Calu3 (cell line): ENCODE measurements at places on chromosomes 13 and 19.
A peak's percentile ranks its signal among the peaks of the same experiment; 100 is the strongest.

DNA sequence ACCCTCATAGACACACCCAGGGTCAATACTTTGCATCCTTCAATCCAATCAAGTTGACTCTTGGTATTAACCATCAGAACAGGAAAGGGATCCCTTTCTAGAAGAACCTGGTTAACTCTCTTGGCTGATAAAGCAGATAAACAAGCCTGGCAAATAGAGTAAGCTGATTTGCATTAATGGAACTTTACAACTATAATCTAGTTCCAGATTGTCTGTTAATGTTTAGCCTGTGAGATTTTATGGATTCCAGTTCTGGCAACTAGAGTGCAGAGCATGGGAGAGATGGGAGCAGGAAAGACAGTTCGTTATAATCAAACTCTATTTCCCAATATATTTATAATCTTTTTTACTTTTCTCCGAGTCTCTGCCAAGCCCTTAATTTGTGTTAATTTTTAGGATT, 272.6 kb upstream of the KLHL1 start:
- DNase-seq, result no peak

DNA sequence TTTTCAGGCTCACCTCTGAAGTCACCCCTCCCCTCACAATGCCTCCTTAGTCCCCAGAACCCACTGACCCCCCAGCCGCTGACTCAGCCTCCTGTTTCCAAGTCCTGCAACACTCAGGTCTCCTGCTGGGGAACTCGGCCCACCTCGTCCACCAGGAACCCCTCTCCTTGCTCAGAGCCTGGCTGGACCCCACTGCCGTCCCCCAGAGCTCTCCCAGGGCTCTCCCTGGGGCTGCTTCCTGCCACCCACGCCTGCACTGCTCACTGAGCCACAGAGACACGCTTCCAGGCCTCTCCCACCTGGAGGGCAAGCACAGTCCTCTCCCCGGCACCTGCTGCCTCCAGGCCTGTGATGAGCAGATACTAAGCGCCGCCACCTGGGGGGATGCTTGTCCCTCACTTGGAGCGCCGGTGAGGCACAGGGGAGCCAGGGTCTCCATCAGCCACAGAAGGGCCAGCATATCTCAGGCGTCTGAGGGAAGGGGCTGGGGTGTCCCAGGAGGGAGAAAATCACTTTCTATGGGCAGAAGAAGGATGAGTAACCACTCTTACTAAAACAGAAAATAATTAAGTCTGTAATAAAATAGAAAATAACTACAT, 53.8 kb downstream of the KLF2 start:
- no peak for DNase-seq

- no peak for DNase-seq
These were observed 23.5 kb downstream of the ADGRL1 start for GRCh38 chr19:14182476-14182875.

DNA sequence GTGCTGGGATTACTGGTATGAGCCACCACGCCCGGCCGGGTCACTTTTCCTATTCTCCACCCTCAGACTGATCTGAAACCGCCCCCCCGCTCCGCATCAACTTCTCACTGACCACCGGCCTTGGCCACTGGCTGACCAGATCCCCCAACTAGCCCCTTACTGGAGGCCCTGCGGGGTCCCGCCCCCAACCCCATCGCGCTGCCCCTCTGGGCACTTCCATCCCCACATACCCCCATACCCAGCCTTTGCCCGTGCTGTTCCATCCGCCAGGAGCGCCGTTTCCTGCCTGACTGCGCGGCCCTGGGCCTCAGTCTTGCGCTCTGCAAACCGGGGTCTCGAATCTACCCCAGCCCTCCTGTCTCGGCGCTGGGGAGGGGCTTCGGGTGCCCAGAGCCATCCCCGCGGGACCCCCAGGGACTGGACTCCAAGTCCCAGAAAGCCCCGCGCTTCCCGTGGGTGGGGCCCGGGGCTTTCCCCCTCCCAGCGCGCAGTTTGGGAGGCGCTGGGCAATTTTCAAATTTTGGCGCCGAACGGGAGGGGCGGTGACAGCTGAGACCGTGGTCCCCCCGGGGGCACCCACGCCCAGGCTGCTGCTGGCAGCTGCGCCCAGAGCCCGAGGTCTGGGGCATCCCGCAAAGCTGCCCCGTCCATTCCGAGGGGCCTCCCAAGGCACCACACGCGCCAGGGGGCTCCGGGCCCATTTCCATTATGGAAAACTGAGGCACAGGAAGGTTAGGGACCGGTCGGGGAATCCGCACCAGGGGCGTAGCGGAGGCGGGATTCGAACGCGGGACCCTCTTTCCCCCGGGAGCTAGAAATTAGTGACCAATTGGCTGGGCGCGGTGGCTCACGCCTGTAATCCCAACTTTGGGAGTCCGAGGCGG, 5.2 kb upstream of the LMNB2 start:
- DNase-seq, result peak; percentile 66

GRCh38 chr19:4987256-4987655, 18.3 kb downstream of the KDM4B start:
- DNase-seq, result no peak

DNA sequence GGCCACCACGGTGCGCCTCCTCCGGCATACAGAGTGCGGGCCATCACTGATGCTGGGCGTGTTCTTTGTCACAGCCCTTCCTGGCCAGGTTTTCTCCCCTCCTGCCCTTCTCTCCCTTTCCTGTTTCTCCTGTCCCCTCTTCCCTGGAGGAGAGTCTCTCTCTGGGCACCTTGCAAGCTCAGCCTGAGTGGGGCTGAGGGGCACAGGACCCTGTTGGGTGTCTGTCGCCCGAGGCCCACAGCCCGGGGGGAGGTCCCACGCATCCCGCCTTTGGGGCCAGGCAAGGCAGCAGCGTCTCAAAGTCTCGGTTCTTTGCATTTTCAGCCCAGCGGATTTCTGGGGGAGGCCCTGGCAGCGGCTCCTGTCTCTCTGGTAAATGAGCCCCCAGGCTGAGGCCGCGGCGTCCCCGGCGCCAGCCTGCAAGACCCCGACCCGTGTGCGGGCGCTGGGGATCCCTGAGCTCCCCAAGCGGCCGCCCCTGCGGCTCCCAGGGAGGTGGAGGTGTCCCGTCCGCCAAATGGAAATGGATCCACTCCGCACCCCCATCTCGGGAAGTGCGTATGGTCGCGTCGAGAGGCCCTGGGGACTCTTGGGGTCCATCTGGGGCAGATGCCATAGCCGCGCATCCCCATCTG, 47.2 kb downstream of the COMP start:
- no peak for DNase-seq

- DNase-seq, result no peak
These were observed 4.6 kb downstream of the PCDH9 start for GRCh38 chr13:67225252-67226159.

DNA sequence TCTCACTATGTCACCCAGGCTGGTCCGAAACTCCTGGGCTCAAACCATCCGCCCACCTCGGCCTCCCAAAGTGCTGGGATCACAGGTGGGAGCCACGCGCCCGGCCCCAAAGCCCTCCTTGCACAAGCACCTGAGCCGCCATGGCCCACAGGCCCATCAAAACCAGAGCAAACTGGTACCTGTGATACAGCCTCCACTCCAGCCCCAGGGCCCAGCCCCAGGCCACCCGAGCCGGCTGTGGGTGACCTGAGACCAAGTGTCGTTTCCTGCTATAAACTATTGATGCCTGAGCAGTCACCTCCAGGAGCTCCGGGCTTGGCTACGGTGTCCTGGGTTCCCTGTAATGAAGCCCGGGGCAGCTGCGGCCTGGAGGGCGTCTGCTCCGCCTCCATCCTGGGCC, 9.7 kb upstream of the PTBP1 start:
- no peak for DNase-seq

DNA sequence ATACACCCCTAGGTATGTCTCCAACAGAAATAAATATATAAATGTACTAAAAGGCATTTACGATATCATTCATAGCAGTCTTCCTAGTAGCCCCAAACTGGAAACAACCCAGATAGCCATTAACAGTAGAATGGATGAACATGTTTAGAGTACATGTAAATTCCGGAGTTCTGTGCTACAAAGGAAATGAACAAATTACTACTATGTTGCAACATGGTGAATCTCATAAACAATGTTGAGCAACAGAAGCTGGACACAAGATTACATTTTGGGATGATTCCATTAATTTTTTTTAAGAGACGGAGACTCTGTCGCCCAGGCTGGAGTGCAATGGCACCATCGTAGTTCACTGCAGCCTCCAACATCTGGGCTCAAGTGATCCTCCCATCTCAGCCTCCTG, 5.9 kb upstream of the SLC7A10 start:
- no peak for DNase-seq

GRCh38 chr13:26253262-26253786, 605 bp upstream of the CDK8 start:
- no peak for DNase-seq

GRCh38 chr13:114261328-114261965, 20.0 kb upstream of the UPF3A start:
- no peak for DNase-seq

- peak; percentile 70 for DNase-seq
These were observed at the start of gene PRR12 for GRCh38 chr19:49590971-49591730. PRR12 (plus strand) TSS chr19:49591182; CDS start chr19:49591655, 473 bp downstream.

GRCh38 chr19:41327576-41328156, 17.7 kb downstream of the CCDC97 start:
- peak; percentile 87 for DNase-seq

DNA sequence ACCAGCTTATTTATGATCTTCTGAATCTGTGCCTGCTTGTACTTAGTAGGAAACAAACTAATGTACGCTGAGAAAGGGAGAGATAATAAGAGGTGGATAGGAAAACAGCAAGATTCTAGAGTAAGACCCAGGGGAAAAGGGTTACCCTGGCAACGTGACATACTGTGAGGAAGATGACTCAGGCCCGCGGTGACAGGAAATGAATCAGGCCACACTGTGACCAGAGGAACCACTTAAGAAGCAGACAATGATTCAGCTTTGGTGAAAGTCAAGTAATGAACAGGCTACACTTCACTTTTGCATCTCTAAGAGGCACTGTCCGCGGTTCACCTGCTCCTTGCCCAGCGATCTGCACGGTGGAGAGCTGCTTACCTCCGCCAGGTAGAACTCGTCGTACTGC, 158.2 kb downstream of the NALCN start:
- DNase-seq, result peak; percentile 31

GRCh38 chr13:58151452-58151851, 519.9 kb downstream of the PCDH17 start:
- no peak for DNase-seq

DNA sequence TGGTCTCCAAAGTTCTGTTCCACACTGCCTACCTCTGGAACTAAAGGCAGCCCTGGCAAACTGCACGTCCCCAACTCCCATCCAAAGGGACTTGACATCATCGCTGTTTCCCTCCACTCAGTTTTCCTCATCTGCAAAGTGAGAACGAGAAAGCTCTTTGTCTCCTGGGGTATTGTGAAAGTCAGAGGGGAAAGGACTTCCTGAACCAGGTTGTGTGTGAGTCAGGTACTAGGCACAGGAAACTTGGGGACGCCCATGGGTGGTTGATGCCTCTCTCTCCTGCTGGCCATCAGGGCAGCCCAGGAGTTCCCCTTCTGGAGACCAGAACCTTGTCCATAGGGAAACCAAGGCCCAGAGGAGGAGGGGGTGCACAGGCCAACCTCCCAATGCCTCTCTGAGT, 4.7 kb downstream of the CRLF1 start:
- no peak for DNase-seq

DNA sequence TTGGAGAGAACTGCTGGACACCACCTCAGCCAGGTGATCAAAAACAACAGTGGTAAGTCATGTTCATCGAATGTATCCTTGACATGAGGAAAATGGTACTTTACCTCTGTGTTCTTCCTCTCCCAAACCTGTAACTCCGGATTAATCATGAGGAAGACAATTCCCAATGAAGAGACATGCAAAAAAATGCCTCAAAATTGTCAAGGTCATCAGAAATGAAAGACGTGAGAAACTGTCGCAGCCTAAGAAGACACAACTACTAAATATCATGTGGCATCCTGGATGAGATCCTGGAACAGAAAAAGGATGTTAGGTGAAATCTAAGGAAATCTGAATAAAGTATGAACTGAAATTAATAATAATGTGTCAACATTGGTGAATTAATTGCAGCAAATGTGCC, 178.4 kb downstream of the LACC1 start:
- no peak for DNase-seq

GRCh38 chr19:4557144-4557970, 2.1 kb downstream of the SEMA6B start:
- DNase-seq, result peak; percentile 54

DNA sequence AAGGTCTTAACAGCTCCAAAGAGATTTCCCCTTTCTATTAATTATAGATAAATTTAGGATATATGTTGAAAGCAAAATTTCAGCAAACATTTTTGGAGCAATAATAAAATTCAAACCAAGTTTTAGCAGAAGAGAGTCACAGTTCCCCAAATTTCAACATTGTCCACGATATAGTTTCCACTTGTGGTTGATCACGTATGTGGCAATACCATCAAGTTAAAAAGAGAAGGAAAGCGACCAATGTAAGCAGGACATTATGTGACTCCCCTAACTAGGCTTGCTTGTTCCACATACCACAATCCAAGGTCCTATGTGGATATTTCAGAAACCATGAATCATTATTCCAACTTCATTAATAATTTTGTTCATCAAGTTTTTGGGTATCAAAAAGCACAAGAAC, 52.8 kb downstream of the ELF1 start:
- no peak for DNase-seq

DNA sequence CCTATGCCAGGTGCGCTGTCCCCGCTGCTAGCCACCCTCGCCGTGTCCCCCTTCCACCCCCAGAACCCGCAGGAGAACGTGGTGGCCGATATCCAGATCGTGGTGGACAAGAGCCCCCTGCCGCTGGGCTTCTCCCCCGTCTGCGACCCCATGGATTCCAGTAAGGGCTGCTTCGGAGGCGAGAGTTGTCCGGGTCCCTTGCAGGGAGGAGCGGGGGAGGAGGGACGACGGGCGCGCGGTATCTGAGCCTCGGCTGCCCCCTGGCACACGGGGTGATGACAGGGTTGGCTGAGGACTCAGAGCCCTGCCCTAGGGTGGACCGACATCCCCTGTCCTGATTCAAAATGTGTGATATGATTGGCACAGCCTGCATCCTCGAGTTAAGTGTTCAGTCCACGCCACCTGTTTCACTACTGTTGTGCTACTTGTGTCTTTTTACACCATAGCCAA, 653 bp downstream of the MVB12A start:
- peak; percentile 35 for DNase-seq

- DNase-seq, result no peak
These were observed 1261.8 kb downstream of the SLITRK5 start for GRCh38 chr13:88932950-88933349.

GRCh38 chr19:18660051-18660910, 23.2 kb upstream of the CRTC1 start:
- peak; percentile 60 for DNase-seq

- no peak for DNase-seq
These were observed 44.3 kb upstream of the N4BP2L1 start for GRCh38 chr13:32472194-32472621.

DNA sequence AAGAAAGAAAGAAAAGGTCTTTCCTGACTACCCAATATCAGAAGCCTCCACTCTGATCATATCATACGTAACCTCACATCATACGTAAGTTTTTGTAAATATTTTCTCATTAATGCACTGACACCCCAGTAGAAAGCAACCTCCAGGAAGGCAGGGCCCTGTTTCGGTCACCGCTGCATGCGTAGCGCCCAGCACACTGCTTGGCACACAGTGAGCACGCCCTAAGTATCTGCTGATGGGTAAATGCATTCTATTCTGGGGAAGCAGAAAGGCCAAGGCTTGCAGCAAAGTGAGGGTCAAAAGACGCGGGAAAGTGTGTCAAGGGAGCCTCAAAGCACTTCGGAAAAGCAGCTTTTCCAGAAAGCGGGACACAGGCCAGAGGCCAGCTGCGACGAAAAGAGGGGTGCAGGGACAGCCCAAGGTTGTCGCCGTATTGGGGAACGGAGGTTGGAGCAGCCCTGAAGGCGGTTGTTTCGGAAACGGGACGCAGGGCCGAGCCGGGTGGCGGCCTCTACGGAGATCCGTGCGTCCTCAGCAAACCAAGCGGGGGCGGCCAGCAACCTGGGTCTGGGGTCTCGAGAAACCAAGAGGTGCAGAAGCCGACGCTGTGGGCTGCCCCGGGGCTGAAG, 463 bp downstream of the SUGP1 start:
- no peak for DNase-seq
